Stromal cell of bone marrow (primary cell): ENCODE measurements at places on chromosomes 12 and 14.

DNA sequence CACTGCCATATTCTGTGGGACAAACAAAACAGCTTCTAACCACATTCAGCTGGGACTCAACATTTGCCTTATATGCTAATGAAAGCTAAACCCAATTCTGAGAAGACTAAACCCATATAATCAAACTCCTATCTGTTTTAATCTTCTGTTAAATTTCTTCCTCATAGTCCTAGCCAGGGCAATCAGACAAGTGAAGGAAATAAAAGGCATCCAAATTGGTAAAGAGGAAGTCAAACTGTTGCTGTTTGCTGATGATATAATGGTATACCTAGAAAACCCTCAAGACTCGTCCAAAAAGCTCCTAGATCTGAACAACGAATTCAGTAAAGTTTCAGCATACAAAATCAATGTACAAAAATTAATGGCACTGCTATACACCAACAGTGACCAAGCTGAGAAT, 157.1 kb downstream of the PHLDA1 start:
- DNase-seq, result no peak

DNA sequence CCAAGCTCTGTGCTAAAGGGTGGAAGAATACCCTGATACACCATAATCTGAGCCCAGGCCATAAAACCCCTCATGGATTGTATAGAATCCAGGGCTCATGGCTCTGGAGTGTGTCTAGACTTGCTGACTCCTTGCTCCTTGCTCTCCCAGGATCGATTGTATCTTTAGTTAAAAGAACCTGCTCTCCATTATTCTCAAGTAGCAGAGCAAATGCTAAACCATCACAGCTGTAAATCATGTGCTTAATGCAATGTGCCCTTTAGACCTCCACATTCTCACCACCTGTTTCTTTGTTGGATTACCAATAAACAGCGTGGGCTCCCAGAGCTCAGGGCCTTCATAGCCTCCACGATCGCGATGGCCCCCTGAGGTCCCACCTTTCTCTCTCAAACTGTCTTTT, 411.6 kb upstream of the FBXO33 start:
- no peak for DNase-seq

GRCh38 chr12:118456741-118457140, 80.4 kb downstream of the SUDS3 start:
- DNase-seq, result no peak

GRCh38 chr14:103230658-103231334, 103.2 kb upstream of the EIF5 start:
- DNase-seq, result no peak

GRCh38 chr12:54991161-54991990, 6.8 kb upstream of the TESPA1 start:
- no peak for DNase-seq

- peak; percentile 65 for DNase-seq
Measured at GRCh38 chr14:99215277-99215676, 56.7 kb downstream of the BCL11B start.

- no peak for DNase-seq
Measured at GRCh38 chr12:80217011-80217535, 117.7 kb downstream of the OTOGL start.

- no peak for DNase-seq
Measured at GRCh38 chr12:55702861-55703260, 4.8 kb downstream of the ITGA7 start.

GRCh38 chr14:87772854-87773253, 220.1 kb downstream of the GALC start:
- DNase-seq, result no peak

DNA sequence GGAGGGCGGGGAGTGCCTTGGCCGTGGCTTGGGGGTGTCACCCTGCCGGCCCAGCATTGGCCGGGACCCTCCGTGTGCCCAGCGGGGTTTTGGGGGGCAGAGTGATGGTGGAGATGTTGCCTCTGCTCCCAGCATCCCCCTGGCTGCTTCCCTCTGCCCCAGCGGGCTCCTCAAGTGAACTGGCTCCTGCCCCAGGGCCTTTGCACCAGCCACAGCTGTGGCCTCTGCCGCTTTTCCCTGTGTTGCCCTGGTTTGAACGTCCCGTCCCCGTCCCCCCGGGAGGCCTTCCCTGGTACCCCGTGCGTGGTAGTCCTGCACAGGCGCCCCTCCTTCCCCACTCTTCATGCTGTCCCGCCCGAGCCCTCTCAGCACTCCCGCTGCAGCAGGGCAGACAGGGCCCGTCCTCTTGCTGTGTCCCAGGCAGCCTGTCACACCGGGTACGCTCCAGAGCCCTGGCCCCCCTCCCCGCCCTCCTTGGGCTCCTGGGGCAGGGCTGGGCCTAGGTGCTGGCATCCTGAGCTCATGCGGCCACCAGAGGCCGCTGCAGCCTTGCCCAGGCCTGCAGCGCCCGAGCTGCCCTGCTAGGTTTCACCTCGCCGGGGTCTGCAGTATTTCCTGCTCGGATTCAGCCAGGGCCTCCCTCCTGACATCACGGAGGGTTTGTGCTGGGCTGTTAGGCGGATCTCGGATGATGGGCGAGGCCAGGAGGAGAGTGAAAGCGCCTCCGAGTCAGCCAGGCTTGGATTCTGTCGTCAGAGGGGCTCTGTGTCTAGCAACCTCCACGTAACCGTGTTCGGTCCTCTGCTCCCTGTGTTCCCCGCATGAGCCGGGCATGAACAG, 9.5 kb downstream of the NOC4L start:
- peak; percentile 35 for DNase-seq

- DNase-seq, result peak; percentile 49
Measured at GRCh38 chr14:30195941-30196340, 268.3 kb upstream of the PRKD1 start.

DNA sequence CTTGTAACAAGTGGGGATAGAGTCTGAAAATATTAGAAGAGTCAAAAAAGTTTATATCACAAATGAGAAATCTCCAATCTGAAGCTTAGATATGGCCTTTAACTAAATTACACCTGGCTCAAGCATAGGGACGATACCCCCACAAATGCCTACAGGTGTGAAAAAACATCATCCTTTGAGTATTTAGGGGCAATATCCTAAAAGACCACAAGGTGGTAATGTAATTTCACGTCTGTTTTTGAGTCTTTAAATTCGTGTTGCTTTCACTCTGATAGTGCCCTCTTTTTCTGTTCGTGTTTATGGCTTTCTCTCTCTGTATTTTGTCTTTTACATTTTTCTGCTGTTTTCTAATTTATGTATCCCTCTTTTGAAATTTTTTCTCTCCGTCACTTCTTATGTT, 84.3 kb downstream of the ETNK1 start:
- no peak for DNase-seq

DNA sequence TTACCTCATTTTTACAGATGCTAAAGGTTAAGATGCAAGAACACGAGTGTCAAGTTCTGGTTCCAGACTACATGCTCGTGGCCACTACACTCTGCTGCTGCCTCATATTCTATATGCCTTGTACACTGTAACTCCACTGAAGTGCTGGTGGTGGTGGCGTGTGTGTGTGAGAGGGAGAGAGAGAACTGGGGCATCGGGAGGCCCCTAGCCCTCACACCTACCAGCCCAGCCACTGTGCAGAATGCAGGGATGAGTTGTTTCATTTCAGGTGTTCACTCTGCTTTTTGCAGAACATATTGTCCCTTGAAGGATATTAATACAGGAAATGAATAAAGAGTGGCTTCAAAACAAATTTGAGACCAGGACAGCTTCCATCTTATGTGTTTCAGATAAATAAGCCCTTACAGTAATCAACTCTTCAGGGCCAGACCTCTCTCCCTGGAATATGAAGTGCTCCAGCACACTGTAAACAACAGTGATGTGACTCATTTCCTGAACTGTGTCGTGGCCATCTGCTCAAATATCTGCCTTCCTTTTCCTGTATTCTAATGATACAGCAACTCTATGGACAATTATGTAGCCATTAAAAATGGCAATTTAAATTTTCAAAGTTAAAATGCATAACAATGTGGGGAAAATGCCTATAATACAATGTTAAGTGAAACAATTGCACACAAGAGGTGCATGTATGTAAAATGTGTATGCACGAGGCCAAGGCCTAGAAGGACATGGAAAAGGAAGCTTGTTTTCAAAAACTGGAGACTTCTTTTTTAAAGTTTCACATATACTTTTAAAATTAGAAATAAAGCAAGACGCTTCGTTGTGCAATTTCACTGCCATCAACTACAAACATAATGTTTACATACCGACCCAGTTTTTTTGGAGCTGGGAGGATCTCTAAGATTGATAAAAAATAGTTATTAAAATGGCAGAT, 215.4 kb downstream of the PELI2 start:
- DNase-seq, result peak; percentile 48

GRCh38 chr14:73785834-73786635, 65.6 kb upstream of the PTGR2 start:
- DNase-seq, result peak; percentile 86

- DNase-seq, result no peak
Measured at GRCh38 chr14:83300476-83301064, 1766.9 kb upstream of the SEL1L start.

DNA sequence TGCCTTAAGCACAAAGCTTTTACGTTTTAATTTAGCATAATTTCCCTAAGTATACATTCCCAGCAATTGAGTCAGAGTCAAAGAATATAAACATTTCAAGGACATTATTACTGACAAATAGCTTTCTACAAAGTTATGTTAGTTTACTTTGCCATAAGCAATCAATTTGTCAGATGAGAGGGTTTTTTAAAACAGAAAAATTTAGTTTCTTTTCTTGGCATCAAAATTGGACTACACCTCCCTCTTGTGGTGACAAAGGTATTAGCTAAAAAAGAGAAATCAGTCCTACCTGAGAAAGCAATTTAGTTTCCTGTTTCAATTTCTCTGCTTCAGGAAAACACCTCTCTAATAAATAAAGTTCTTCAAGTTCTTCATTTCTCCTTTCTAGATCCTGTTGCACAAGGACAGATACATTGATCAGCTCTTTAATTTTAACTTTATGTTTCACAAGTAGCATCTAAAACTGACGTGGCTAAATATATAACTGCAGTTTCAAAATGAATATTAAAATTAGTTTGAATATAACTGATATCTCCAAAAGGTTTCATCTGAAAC, 39.9 kb downstream of the DNAI7 start:
- DNase-seq, result peak; percentile 5

GRCh38 chr12:111339321-111339938, 29.5 kb downstream of the PHETA1 start:
- no peak for DNase-seq

- DNase-seq, result no peak
Measured at GRCh38 chr14:93232159-93232558, 25.1 kb downstream of the UBR7 start.

- no peak for DNase-seq
Measured at GRCh38 chr14:71532790-71533189, 399.4 kb upstream of the RGS6 start.

GRCh38 chr14:75861161-75861621, 120.6 kb downstream of the TGFB3 start:
- no peak for DNase-seq

DNA sequence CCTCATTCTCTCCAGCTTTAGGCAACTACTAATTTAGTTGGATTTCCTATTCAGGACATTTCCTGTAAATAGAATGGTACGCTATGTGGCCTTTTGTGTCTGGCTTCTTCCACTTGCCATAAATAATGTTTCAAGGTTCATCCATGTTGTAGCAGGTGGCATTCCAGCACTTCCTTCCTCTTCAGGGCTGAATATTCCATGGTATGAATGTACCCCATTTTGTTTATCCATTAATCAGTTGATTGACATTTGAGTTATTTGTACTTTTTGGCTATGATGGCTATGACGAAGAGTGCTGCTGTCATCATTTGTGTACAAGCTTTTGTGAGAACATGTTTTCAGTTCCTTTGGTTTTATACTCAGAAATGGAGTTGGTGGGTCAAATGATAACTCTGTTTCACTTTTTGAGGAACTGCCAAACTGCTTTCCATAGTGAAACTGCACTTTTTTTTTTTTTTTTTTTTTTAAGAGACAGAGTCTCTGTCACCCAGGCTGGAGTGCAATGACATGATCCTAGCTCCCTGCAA, 6.5 kb upstream of the CDK2AP1 start:
- no peak for DNase-seq

DNA sequence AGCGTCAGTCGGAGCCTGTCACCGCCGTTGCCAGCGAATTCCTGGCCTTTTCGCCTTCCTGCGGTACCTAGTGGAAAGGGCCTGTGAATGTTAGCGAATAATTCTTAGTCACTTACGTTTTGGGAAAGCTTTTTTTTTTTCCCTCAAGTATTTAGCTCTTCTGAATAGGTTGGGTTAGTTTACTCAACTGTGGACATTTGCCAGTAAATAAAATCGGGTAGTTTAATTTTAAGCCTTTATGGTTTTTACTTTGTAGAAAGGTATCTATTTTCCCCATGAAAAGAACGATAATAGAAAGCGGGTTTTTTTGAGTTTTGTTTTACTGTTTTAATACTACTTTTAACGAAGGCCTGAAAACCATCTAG, 1.7 kb downstream of the YY1 start:
- DNase-seq, result no peak

- DNase-seq, result no peak
Measured at GRCh38 chr14:74444866-74445265, 18.9 kb upstream of the SYNDIG1L start.

GRCh38 chr12:46124132-46124847, 133.9 kb upstream of the SCAF11 start:
- no peak for DNase-seq

DNA sequence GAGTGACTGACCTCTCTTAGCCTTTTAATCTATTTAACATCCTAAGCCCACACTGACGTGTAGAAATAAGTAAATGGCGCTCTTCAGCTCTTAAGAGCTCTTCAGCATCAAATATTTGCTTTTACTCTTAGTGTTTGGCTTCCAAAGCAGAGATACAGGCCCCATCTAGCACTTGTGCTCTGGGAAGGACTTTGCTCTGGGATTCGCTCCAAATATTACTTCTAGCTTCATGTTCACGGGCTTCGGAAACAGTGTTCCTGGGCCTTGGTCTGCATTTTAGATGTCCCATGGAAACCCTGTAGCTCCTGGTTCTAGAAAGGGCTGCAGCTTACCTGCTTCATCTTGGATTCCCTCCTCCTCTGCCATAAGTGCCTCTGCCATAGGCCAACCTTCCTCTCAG, 2.7 kb upstream of the NKX2-8 start:
- no peak for DNase-seq

- DNase-seq, result no peak
Measured at GRCh38 chr12:66786531-66787308, 107.8 kb upstream of the GRIP1 start.

- DNase-seq, result peak; percentile 44
Measured at GRCh38 chr12:94100990-94101737, 47.2 kb upstream of the PLXNC1 start.

- no peak for DNase-seq
Measured at GRCh38 chr12:45557016-45557415, 172.5 kb upstream of the ARID2 start.

DNA sequence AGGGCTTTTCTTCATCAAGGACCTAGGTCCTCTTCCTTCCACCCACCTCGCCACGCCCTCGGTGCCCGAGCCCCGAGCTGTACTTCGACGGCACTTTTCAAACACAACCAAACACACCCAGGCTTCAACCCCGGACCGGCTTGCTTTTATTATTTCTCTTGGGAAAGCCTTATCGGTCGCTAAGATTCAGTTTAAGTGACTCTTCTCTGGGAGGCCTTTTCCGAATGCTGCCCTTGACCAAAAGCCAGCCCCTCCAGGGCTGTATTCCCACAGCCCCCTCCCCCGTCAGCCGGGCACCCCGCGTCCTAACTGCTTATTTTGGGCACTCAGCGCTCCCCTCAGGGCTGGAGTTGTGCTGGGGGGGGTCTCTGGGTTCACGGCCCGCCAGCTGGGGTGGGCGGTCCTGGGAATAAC, 644 bp upstream of the PPP4R4 start:
- DNase-seq, result no peak

- DNase-seq, result no peak
Measured at GRCh38 chr12:124732275-124733075, 131.2 kb downstream of the SCARB1 start.
